Thoracic aorta (tissue), 2 donors: ENCODE measurements at places on chromosomes 1 and 21. TPM values are rescaled to one million over a fixed set of nuclear protein-coding genes. Genes with fewer than 3 reads are reported as not detected.

DNA sequence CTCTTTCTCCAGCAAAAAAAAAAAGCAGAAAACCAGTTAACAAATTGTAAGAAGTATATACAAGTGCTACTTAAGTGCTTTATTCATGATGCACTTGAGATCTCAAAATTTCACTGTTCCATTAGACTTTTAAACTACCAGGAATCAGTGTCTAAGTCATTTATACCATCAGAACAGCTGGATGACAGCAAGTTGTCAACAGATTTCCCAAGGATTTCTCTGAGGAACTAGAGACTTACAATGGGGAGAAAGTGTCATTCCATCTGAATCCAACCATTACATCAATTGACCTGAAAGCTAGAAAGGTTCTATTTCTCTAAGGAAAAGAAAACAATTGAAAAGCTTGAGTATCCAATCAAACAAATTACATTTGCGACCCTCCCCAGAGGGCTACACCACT lies 43.8 kb downstream of the USH2A start:
- DNase-seq: no peak

- no peak for DNase-seq
These were observed 1.5 kb downstream of the ZNF691 start for GRCh38 chr1:42847721-42848460.

DNA sequence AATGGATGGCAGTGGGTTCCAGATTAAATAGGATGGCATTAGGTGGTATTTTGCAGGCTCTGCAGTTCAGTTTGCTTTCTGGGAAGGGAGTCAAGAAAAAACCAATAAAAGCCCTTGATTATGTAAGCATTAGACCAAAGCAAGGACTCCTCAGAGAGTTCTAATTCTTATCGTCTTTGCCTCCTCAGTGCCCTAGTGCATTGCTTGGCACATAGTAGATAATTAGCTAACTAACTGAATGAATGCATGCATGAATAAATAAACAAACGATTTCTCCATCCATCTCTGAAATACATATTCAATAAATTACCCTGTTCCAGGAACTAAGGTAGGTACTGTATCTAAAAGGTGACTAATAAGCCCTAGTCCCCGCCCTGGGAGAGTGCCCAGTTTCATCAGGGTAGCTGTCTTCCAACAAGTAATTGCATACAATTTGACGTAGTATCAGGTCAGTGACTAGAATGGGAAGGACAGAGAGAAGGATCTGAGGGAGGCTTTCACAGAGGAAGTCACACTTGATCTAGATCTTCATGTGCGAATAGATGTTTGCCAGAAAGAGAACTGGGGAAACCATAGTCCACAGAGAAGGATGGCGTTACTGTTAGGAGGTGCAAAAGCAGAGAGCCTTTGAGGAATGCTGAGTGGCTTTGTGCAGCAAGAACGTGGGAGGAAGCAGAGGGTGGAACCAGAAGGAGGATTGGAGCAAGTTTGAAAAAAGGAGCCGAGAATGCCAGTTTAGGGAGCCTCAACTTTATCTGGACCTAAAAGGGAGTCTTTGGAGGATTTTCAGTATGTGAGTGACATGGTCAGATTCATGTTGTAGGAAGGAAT lies 111.4 kb downstream of the TBX19 start:
- no peak for DNase-seq

- DNase-seq: no peak
These were observed 223.0 kb upstream of the NR5A2 start for GRCh38 chr1:199804526-199804925.

GRCh38 chr1:7520496-7520895 lies 250.6 kb upstream of the VAMP3 start:
- no peak for DNase-seq

IFI44L gene
- total RNA-seq: 18.7 TPM

- no peak for DNase-seq
These were observed 326.7 kb upstream of the RGS18 start for GRCh38 chr1:191831572-191831971.

ATAD3A gene
- 16.7 TPM for total RNA-seq

HCRTR1 gene
- not detected for total RNA-seq

RC3H1 gene
- 41.5 TPM for total RNA-seq

- peak; percentile 66 for DNase-seq
These were observed at the start of gene EIF2D for GRCh38 chr1:206612129-206612876. TSS of gene EIF2D (minus strand) at chr1:206612465. CDS start at chr1:206612342, 123 bp downstream.

DNA sequence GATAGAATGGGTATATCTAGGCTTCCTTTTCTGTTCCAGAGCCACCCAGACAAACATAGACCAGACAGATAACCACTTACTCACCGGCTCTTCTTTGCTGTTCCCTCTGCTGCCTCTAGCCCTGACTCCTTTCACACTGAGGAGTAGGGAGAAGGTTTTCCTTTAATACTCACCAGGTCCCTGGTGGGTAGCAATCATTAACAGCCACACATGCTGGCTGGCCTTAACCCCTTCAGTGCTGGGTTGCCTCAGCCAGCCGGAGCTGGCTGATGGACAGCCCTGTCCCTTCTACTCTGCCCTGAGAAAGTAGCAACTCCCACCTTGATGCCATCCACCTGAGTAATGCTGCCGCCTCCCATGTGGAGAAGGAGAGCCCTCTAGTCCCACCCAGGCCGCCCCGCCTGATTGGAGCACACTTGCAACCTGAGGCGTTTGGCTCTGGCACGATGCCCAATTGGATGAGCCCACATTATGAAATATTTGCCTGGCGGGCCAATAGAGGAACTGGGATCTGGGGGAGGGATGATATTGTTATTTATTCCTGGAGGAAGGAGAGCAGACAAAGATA lies 71.6 kb downstream of the PLEKHA6 start:
- DNase-seq: no peak

VWA5B1 gene
- total RNA-seq: not detected

- no peak for DNase-seq
These were observed 389.8 kb upstream of the ADGRL2 start for GRCh38 chr1:81410941-81411340.

DNA sequence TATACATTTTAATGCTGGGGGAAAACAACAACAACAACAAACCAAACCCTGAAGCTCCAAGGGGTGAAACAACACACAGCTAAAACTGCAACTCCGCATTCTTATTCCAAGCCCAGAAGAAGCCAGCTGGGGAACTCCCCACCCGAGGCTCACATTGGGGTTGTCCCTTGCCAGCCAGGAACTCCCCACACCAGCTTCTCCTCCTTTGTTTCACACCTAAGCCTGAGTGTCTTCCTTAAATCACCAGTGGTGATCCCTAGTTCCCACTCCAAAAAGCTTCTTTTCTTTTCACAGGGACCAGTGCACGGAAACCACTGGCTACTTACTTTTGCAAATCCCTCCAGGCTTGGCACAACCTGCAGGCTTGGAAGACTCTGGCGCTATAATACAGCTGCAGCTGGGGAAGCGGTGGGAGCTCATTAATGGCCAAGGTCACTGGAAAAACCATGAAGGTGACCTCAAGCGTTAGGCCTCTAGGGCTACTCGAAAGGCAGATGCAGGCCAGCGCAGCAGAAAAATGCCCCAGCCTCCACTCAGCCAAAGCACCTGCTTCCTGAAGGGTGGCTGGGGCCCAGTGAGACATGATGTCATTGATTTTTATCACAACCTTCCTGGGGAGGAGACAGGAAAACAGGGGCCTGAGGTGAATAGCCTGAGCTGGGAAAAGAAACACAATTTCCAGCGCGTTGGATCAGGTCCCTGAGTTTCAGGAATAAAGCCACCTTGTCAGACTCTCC lies 40.1 kb downstream of the TLR5 start:
- DNase-seq: no peak

DNA sequence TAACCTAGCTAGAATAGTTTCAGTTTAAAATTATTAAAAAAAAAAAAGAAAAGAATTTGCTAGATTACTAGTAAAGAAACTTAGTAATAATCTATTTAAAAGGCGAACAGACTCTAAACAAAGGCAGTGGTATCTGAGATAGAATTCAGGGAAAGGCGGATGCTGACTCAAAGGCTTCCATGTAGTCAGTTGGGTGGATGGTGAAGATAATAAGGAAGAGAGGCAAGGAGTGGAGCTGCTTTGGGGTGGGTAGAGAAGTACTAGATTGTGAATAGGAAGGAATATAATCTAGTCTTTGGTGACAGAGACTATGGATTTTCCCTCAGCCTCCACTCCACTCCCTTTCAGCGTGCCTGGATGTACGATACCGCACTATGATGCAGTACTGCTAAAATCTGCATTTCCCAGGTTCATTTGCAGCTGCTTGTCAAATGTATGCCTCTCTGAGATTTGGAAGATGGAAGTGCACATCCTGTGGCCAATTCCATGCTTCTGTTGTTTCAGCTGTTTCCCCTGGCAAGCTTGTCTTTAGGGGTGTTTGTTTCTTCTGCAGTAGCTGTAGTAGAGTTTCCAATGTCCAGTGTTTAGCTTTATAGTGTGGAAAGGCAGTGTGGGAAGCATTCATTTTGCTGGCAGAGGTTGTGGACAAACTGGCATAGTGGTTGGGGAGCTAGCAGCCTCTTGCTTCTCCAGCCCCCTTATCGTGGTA lies 184.6 kb upstream of the NRIP1 start:
- DNase-seq: no peak

GRCh38 chr1:233735847-233736246 lies 121.9 kb downstream of the KCNK1 start:
- no peak for DNase-seq

DNA sequence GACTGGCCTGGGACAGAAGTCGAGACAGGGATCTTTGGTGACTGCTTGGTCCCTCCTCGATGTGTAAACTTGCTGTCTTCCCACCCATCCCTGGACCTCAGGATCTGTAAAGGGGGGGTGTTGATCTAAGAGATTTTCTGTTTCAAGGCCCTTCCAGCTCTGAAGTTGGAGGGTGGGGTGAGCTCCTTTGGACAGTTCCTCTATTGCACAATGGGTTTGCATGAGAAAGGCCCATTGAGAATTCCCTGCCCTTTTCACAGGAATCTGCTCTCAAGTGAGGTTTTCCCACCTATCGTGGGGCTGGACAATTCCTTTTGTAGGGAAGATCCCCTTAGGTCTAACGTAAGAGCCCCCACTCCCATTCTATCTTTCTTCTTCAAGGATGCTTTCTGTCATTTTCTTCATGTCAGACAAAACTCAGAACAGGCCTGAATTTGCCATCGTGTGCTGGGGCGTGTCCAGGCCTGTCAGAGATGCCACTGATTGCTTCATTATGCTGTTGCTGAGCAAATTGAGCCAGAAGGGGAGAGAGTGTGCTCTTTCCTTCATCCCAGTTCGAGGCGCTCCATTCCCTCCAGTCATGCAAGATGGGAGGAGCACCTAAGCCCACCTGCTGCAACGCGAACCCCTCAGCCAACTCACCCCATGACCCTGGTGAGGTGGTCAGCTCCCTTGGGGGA lies 149.9 kb upstream of the IGSF21 start:
- DNase-seq: no peak

GRCh38 chr1:216207154-216207553 lies 216.1 kb downstream of the USH2A start:
- DNase-seq: no peak

- DNase-seq: no peak
These were observed 39.8 kb upstream of the C1orf53 start for GRCh38 chr1:197862671-197863070.

DNA sequence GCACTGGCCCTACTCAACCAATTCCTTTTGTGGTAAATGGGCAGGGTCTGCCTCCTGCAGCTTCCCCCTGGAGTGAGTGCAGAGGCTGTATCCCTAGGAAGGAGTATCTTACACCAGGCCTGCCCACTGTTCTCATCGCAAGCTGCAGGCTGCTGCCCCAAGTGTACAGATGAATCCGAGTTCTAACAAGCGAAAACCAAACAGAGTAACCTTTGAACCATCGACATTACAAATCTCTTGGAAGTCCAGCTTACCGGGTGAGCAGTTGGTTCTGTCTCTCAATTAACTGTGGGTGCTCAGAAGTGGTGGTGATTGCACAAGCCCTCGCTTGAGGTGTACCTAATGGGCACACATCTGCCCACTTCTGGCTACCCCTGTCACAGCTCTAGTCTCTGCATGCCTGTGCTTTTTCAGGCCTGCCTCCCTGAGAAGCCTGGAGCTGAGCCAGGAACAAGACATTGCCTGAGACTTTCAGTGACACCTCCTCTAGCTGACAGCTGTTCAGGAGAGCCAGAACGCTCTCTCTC lies 22.7 kb downstream of the INAVA start:
- DNase-seq: no peak

PGLYRP4 gene
- not detected for total RNA-seq

- DNase-seq: no peak
These were observed 8.7 kb downstream of the TFF3 start for GRCh38 chr21:42306366-42307035.

- DNase-seq: no peak
These were observed 152.8 kb downstream of the GRIK3 start for GRCh38 chr1:36881541-36881940.

DNA sequence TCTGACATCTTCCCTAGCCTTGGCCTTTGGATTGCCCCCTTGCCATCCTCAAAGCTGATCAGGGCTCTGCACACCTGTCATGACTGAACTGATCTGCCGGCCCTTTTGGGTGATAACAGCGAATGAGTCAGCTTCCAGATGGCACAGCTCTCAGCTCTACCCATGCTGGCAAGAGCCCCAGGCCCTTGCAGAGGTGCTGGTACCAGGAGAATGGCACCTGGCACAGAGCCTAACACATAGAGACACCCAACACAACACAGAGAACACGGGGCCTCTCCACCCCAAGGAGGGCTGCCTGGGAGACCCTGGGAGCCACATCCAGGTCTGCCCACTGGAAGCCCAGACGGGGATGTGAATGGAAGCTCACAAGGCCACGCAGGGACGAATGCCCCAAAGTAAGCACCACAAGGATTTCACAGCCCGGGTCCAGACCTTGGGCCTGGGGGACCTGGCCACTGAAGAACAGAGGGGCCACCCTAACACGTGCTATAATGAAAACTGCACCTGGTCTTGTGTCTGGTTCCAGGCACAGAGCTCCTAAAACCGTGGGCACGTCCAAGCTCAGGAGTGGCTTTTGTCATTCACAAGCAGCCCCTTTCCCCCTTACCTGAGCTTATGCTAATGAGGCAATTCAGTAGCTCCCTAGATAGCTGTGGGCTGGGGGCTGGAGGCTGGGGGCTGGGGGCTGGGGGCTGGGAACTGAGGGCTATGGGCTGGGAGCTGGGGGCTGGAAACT lies 160.5 kb downstream of the NPHP4 start:
- no peak for DNase-seq

C1orf74 gene
- total RNA-seq: 1.6 TPM

DNA sequence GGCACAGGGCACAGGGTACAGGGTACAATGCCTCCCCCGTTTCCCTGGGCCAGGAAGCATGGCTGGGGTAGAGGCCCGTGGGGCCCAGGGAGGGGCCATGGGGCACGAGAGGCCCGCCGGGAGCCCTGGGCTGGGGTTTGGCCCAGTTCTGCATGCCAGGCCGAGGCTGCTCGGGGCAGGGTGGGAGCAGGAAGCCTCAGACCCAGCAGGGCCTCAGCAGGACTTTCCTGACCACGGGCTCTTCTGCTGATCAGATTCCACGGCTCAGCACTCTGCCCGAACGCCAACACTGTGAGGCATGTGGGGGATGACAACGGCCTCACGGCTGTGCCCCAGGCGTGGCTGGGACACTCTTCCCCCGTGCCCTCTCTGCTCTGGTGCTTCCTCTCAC lies 104.3 kb downstream of the NPHP4 start:
- DNase-seq: no peak

GRCh38 chr1:234920136-234920842 lies 208.3 kb downstream of the TOMM20 start:
- DNase-seq: no peak

GRCh38 chr1:242522996-242523718 lies 1.3 kb downstream of the PLD5 start:
- no peak for DNase-seq
